T-helper 17 cell (primary cell): ENCODE measurements at places on chromosomes 4 and X.

DNA sequence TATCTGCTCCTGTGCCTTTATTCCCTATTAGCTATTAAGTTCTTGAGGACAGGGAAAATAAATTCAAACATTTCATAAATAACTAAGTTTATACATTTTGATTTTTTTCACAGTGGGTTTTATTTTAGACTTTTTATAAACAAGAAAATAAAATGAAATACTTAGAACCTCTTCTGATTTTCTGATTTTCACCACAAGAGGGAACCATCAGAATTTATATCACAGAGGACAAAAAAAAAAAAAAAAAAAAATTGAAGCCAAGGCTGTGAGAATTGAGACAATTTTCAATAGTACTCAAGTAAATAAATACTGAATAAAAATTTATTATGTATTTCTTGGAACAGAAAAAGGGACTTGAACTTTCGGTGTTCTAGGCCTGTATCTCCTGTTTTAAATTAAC lies 288.1 kb downstream of the SH3BGRL start:
- no peak for DNase-seq

GRCh38 chr4:92334716-92335350 lies 31.1 kb downstream of the GRID2 start:
- no peak for DNase-seq

DNA sequence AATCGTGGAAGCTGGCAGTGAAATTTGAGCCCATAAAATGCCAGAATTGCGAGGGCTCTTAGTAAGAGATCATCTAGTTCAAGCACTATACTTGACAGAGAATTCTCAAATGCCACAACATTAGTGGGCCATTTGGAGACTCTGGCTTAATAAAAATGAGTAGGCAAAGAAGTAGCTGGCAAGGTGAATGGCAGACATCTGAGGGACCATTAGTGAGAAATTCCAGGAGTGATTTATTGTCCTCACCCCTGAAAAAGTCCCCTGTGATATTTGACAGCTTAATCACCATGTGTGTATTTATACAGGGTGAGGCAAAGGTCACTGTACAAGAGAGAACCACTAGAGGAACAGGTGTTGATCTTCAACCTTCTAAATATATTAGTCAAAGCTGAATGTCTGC lies 207.5 kb downstream of the CHRDL1 start:
- DNase-seq, result no peak

DNA sequence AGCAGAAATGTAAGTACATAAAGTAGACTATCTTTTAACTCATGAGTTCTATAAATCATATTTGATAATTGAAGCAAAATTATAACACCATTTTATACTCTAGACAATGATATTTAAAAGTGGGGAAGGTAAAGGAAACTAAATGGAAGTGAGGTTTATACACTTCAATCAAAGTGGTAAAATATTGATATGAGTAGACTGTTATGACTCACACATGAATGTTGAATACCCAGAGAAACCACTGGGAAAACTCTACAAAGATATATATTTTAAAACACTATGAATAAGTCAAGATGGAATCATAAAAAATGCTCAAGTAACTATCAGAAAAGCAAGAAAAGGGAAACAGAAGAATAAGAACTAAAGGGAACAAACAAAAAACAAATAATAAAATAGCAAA lies 8.4 kb downstream of the VSIG1 start:
- DNase-seq, result no peak

DNA sequence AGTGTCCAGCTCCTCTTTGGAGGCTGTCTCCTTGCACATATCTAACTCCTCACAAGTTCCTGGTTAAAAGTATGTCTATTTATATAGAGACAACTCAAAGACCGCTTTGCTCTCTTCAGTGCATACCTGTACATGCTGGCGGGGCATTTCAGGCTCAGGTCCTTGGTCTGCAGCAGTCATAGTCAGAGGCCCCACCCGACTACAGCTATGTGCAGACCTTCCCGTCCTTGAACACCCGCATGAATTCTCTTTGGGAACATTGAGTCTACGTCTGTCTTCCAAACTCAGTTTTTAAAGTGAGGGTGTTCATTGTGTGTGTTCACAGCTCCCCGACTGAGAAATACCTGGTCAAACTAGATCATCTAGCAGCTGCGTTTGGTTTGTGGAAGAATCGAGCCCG lies 4.2 kb downstream of the BCOR start:
- DNase-seq, result no peak

DNA sequence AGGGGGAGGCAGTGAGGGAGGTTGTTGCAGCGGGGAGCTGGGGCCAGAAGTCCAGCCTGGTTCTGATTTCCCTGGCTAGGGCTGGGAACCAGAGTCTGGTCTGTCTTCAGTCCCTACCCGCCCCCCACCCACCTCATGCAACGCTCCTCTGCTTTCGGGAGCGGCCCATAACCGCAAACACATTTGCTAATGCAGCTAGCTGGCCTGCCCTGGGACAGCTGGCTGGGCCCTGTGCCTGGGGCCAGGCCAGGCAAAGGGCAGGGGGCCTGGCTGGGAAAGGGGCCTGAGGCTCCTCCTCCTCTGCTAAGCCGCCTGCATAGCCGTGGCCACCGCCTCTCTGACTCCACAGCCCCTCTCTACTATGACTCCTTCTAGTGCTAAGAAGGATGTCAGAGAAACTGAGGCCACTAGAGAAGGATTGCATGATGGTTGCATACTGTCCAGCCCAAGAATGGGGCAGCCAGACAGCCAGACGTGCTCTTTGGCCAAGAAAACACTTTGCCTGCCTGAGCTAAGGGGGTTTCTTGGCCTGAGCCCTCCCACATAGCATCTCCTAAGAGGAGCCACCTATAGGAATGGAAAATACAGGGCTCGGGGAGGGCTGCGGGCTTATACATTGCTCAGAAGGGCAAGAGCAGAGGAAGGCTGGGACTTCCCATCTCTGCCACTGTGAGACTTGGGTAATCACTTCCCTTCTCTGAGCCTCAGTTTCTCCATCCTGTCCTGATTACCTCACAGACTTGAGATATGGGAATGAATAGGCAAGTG lies 76.9 kb downstream of the PJA1 start:
- DNase-seq, result no peak

DNA sequence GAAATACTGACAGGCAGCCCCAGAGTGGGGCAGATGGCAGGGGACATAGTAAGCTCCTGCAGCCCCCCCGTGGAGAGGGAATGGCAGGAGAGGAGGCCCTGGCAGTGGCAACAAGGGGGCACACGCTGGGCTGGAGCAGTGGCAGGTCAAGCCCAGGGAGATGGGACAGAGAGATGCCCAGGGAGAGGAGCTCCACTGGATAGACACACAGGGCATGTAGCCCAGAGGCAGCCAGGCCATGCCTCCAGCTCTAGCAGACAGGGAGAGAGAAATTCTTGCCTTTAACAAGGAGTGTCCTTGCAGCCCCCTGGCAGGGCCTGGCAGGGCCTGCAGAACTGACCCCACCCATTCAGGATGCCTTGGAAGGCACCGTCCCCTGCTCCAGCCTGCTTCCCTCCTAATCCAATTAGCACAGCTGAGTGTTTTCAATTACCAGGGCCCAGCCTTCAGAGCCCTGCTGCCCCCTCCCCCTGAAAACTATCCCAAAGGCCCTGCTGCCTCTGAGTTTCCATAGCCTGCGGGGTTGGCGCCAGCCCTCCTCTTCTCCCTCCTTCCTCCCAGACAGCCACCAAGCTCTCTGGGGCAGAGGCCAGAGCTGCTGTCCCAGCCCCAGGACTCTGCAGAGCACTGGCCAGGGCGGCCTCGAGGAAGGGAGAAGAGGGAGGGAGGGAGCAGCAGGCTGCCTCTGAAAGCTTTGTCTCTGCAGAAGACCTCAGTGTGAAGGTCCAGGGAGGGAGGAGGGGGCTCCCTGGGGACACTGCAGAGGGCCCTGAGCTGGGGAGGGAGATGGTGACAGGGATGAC lies 12.5 kb downstream of the L1CAM start:
- DNase-seq, result no peak

GRCh38 chrX:134727363-134727762 lies 69.1 kb upstream of the PLAC1 start:
- DNase-seq, result no peak

GRCh38 chr4:79923281-79923680 lies 149.7 kb downstream of the ANTXR2 start:
- DNase-seq, result no peak

GRCh38 chr4:128516301-128516969 lies 228.8 kb upstream of the PGRMC2 start:
- no peak for DNase-seq

DNA sequence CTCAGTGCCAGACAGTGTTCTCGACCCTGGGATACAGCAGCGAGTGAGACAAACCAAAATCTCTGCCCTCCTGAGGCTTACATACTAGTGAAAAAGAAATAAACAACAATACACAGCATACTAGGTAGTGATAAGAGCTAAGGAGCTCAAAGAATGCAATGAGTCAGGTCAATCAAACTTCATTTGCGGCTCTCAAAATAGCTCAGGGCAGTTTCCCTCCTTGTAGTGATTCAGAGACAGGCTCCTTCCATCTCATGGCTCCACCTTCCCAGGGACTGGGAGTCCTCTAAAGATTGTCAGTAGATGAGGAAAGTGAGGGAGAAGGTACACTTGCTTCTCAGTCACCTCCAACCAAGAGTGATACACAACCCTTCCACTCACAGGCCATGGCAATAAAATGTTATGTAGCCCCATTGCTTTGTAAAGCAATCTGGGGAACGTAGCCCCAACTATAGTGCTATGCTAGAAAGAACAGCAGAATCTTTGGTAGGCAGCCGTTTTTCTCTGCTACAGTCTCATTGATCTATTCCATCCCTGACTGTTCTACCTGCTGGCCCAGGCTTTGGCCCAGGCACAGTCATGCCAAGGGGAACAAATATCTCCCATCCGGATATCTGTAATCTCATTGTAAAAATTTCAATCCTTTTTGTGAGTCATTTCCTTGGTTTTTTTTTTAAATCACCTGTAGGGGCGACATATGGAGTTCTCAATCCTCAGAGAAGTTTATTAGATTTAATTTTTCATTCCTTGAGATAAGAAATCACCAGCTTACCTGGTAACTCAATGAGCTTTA lies 183.1 kb upstream of the S100G start:
- DNase-seq, result no peak
